Omental fat pad (tissue), 4 donors: ENCODE measurements at places on chromosomes 16 and 17. TPM values are rescaled to one million over a fixed set of nuclear protein-coding genes. Genes with fewer than 3 reads are reported as not detected.

GRCh38 chr16:20114356-20114755, 40.7 kb upstream of the GPR139 start:
- no peak for DNase-seq

DNA sequence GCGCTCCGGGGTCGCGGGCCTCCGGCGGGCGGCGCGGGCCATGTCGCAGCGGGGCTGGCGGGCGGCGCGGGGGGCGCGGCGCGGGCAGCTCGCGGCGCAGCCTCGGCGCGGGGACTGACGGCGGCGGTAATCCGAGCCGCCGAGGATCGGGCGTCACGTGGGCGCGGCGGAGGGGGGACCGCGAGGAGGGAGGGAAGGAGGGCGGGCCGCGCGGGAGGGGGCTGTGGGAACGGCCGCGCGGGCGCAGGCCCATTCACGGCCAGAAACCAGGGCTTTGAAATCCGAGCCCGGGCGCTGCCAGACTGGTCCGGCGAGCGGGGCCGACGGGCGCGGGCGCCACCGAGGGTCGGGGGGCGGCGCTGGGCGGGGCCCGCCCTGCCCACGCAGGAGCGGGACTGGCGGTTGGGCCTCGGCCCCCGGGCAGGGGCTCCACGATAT, at the start of gene MTSS2:
TSS of gene MTSS2 (minus strand) at position 116 of the 438 bp plus-strand sequence. CDS start 262 bp downstream, outside the sequence.
- peak; percentile 52 for DNase-seq

The KRTAP17-1 gene
- total RNA-seq: not detected

DNA sequence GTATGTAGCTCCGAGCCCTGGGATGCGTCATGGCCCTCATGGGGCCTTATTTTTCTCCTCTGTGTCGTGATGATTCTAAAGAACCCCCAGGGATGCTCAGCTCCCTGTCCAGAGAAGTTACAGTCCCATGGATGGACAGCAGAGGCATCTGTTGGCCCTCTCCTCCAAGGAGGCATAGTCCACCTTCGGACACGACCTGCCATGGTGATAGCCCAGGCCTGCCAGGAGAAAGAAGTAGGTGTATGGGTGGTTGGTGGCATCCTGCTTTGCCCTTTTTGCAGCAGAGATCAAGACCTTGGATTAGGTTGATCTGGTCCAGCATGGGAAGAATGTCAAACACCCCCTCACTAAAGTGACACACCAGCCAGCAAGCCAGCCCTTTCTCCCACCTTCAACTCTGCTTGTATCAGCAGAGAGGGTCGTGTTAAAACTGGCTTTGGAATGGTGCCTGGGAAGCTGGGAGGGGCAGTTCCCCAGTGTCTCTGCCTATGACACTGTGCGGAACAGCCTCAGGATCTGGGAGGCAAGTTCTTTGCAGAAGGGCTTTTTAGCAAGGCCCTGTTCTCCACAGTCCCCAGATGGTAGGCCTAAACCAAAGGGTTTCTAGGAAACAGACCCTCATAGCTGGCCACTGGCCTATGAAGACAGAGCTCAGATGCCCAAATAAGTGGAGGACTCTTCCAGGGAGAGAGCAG, 259.9 kb upstream of the RPL38 start:
- DNase-seq: no peak

GRCh38 chr16:89297156-89297874, 79.8 kb downstream of the ZNF778 start:
- DNase-seq: no peak

GRCh38 chr17:77736199-77736585, 222.3 kb upstream of the TNRC6C start:
- no peak for DNase-seq

GRCh38 chr17:2198927-2199326, 104.7 kb downstream of the SMG6 start:
- DNase-seq: no peak

The HOXB5 gene
- total RNA-seq: 3.3 TPM

DNA sequence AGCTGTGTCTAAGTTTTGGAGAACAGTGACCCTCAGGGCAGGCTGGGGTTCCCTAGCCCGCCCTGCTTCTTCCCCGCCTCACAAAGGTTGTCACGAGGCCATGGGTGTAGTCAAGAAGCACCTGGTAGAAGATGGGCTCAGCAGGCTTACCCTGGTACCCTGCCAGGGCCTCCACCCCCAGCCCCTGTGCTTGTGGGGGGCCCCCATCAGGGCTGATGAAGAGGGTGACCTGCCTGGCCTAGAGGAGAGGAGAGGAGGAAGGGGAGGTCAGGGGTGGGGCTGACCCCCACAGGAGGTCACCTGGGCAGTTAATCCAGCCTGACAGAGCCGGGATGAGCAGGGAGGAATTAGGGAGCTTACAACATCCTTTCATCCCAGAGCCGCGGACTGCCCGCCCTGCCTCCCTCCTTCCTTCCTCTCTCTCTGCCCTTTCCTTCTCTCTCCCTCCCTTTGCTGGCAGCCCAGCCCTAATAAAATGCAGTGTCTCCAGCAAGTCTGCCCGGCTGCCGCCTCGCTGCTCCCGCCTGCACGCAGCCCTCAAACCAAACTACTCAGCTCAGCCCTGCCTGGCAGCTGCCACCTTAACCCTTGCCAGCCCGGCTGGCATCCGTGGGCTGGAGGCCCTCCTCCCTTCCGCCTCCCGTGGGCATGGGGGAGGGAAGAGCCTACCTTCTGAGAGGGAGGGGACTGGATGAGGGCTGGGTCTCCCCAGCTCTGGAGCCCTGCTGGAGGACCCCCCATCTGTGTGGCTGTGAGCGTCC, 7.2 kb downstream of the DLX3 start:
- no peak for DNase-seq

The NPTX1 gene
- total RNA-seq: 0.16 TPM

DNA sequence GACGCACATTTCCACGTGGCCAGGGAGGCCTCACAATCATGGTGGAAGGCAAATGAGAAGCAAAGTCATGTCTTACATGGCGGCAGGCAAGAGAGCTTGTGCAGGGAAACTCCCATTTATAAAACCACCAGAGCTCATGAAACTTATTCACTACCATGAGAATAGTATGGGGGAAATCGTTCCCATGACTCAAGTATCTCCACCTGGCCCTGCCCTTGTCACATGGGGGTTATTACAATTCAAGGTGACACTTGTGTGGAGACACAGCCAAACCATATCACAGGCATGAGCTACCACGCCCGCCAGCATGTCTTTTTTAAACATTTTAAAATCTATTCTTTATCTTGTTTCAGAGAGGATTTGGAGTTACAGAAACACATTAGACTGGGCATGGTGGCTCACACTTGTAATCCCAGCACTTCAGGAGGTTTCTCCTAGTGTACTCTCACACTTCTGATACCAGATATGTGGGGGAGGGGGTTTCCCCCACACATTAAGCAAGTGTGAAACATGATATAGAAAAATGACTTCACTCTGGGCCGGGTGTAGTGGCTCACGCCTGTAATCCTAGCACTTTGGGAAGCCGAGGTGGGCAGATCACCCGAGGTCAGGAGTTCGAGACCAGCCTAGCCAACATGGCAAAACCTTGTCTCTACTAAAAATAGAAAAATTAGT, 5.6 kb upstream of the ATMIN start:
- no peak for DNase-seq

- DNase-seq: no peak
Observed at GRCh38 chr17:80214878-80215210, 5.3 kb downstream of the SGSH start.

- no peak for DNase-seq
Observed at GRCh38 chr16:29663016-29663806, at the start of gene SPN. Gene SPN, plus strand, starts transcription at chr16:29663247. Its CDS starts 482 bp downstream, at chr16:29663729.

- no peak for DNase-seq
Observed at GRCh38 chr17:75774471-75774990, 9.5 kb upstream of the GALK1 start.

The KRTAP9-8 gene
- total RNA-seq: not detected

The CPNE7 gene
- total RNA-seq: not detected

DNA sequence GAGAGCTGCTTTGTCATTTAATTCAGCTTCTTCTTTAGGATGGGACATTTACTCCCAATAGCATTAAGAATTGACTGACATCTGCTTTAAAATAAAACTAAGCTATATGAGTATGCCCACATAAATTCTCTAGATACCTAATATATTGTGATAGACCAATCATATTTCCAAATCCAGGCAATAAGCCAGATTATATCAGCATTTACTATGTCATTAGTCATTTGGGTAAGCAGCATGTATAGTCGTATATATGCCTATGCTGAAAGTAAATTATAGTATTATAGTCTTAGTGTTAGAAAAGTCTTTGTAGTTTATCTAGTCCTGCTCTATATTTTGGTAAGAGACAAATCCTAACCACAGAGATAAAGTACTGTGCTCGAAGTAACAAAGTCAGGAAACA, 958.1 kb downstream of the KCNJ2 start:
- no peak for DNase-seq

The FBXO39 gene
- total RNA-seq: 1.1 TPM

- DNase-seq: no peak
Observed at GRCh38 chr17:38558728-38559050, 47.1 kb downstream of the SRCIN1 start.

- DNase-seq: no peak
Observed at GRCh38 chr16:89338863-89339262, 121.4 kb downstream of the ZNF778 start.

- DNase-seq: no peak
Observed at GRCh38 chr16:11650641-11651591, 17.3 kb upstream of the SNN start.

The TEKT1 gene
- not detected for total RNA-seq

DNA sequence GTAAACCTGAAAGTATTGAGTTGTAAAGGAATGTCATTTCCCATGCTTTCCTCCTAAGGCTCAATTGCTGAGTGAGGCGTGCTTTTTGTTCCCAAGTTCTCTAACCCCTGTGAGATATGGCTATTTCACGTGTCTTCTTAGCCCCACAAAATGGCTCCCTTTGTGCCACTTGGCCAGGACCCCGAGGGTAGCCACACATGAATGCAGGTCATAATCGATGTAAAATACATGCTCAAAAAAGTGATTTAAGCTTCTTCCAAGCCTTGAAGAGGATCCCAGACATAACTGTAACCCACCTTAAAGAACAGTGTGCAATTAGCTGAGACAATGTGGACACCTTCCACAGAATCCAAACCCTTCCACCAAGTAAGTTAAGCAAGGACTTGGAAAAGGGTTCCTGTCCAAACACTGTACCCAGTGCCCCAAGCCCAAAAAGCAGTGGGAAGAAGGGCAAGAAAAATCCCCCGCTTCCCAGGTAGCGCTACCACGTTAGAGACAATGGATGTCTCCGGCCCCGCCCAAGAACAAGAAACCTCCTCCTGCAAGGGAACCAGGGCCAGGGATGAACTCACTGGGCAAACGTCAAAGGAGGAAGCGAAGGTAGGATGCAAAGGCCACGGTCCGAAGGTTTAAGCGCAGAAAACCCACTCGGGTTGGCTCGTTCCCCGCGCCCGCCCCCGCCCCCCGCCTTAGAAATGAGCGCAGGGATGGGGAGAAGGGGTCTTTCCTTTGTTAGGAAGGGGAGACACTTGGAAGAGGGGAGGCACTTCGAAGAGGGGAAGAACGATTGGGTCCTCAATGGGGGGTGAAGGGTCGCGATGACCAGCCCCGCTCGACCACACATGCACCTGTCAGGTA, 1.2 kb downstream of the JPT1 start:
- no peak for DNase-seq

GRCh38 chr17:79205688-79206205, 131.1 kb downstream of the ENGASE start:
- DNase-seq: no peak

DNA sequence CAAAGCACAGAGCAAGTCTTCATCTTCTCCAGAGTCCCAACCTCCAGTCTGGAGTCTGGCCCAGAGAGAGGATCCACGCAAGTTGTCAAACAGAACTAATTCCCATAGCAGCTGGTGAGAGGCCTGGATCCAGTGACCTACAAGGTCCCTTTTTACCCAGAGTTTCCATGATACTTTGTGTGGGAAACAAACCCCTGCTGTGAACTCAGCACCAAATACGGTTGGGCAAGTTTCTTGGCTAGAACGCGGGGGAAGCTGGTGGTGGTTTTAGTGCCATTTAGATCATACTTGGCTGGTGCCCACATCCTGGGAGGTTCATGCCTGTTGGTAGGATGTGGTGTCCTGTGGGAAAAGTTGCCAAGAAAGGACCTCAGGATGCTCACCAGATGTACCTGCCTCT, 18.1 kb downstream of the TMC7 start:
- DNase-seq: no peak

- no peak for DNase-seq
Observed at GRCh38 chr16:51146256-51146924, 4.7 kb downstream of the SALL1 start.

The BTBD17 gene
- not detected for total RNA-seq

- no peak for DNase-seq
Observed at GRCh38 chr17:80224683-80225082, 4.5 kb downstream of the SLC26A11 start.

GRCh38 chr17:76394166-76394565, 9.8 kb downstream of the SPHK1 start:
- DNase-seq: no peak

- no peak for DNase-seq
Observed at GRCh38 chr16:86171329-86171728, 272.4 kb downstream of the IRF8 start.

GRCh38 chr16:15894571-15895374, 6.4 kb upstream of the CEP20 start:
- DNase-seq: no peak

DNA sequence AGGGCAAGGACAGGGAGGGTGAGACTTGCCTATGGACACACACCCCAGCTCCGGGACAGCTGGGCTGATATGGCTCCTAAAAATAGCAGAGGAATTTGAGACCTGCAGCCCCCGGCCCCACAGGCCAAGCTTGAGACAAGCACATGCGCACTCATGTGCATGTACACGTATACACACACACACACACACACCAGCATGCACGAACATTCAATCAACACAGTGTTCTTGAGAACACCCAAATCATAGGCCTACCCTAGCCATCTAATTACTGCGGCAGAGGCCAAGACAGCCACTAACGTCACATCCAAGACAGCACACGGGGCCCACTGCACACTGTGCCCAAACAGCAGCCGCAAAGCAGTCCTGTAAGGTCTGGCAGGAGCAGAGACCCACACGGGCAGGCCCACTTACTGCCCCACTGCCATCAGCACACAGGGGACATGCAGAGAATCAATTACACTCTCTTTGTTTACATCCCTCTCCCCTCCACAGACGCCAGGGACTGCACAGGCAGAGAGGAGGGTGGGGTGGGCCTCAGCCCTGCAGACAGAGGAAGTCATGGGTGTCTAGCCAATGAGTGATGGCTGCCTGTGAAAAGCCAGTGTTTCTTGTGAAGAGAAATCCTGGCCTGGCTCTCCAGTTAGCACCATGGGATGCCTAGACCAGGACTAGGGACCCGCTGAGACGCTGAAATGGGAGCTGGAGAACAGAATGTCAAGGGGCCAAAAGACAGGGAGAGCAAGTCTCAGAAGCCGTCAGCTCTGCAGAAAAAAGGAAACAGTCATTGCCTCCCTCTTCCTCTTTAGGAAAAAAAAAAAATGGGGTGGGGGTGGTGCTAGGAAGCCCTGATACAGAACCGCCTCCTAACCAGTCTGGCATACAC, 39.3 kb downstream of the MYO18A start:
- no peak for DNase-seq

DNA sequence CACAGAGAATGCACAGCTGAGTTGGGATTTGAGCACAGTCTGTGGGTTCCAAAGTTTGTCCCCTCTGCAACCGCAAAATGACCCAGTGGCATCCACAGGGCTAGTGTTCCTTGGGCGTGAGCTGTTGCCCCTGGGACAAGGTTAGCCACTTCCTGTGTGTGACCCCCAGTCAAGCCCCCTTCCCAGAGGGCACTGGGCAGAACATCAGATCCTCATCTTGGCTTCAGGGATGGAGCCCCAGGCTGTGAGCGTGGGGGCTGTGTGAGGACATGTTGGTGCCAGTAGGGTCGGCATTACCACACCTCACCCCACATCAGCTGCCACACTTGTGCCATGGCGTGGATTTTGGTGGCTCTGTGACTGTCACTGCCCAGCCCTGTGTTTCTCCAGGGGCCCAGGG, 55.3 kb downstream of the USP22 start:
- DNase-seq: no peak

The NLRC5 gene
- total RNA-seq: 63.6 TPM
